CD4-positive, alpha-beta T cell treated with Interleukin-21 for 1 hour (primary cell): ENCODE measurements at places on chromosomes 6 and 20.

DNA sequence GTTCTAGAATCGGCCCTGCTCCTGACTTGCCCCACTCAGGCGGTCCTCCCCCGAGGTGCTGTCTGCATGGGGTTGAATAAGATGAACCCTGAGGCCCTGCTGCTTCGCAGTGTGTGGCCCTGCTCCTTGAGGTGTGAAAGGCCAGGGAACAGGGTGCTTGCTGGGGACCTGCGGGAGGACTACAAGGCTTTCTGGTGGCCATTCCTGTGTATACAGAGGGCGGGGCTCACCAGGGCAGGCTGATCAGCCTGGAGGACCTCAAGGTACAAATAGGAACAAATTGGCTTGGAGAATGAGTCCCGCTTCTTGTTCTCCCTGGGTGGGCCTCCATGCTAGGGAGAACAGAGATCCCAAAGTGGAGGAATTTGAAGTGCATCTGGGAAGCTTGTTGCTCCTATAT, 5.7 kb downstream of the NOTCH4 start:
- no peak for DNase-seq

DNA sequence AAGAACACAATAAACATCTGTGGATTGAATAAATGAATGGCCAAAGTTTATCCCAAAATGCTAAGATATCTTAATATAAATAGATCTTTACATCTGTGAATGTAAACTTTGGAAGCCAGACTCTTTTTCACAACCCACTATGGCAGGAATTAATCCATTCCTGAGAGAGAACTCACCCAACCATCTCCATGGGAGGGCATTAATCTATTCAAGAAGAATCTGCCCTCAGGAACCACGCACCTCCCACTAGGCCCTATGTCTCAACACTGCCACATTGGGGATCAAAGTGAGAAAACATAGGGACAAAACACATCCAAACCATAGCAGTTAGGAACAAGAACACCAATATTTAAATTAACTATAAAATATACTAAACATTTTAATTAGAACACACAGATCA, 3.4 kb downstream of the UBE3D start:
- DNase-seq = no peak

DNA sequence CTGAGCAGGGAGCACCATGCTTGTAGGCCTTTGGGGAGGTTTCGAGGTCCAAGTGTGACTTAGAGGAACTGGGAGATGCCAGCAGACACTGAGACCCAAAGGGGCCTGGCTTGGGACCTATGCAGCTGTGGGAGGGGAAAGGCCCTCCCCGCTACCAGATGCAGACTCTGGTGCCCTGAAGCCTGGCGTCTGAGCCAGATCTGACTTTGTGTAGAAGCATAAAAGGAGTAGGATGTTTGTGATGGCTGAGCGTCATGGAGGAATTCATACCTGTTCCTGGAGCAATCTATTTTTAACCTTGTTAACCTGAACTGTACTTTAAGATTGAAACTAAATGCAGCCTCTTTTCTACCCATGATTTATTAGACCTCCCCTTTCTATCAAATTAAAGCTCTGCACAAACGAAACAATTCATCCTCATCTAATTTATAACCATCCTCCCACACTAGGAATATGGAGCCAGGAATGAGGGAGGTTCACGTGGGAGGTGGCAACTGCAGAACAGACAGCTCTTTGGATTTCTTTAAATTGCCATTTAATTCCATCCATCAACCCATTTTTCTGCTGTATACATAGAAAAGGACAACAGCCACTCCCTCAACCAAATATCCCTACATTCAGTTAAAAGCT, 172.6 kb upstream of the AGPAT4 start:
- DNase-seq = no peak

DNA sequence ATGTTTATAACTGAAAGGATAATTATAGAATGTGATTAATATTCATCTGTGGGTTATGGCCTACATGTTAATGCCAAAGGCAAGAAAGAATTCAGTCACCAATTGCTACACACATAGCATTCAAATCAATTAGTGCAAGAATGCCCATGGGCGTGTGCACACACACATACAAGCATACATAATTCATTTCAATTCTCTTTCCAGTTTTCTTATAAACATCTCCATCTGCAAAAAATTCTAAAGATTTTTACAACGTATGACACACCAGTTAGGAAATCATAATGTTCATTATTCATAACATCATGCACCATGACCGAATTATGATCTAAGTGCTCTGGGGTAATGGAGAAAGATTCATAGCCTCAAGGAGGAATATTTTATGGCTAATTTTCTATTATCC, 111.0 kb upstream of the ADTRP start:
- no peak for DNase-seq

- peak; percentile 17 for DNase-seq
These were observed 20.8 kb upstream of the CHRNA4 start for GRCh38 chr20:63381781-63382431.

- DNase-seq = no peak
These were observed 117.2 kb downstream of the LCA5 start for GRCh38 chr6:79420054-79420453.

DNA sequence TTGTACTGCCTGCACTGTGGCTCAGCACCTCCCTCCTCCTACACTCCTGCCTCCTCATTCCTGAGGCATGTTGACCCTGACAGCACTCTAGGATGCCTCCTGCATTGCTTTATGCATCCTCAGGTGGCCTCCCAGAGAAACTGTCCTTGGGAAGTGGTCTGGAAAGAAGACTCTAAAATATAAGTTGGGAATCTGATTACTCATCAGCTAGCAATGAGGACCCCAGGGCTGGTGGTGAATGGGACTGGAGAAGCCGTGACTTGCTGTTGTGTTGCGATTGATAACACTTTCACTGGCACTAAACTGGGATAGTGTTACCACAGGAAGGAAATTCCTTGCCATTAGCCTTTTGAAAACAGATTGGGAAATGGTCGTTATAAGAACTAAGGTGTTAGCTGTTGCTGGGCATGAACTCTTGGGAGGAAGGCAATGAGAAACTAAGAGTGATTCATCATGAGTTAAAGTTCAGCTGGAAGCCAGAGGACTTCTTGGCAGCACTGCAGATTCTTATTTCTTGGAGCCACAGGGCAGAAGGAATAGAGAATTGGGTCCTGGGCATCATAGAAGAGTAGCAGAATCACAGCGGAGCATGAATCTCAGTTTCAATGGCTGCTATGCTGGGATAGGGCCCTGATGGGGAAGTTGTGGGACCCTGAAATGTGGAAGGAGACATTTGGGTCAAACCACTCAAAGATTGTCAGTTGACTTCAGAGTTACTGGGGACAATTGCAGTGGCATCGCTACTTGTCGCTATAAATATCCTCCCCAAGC, 10.1 kb upstream of the SIRPD start:
- DNase-seq = no peak

DNA sequence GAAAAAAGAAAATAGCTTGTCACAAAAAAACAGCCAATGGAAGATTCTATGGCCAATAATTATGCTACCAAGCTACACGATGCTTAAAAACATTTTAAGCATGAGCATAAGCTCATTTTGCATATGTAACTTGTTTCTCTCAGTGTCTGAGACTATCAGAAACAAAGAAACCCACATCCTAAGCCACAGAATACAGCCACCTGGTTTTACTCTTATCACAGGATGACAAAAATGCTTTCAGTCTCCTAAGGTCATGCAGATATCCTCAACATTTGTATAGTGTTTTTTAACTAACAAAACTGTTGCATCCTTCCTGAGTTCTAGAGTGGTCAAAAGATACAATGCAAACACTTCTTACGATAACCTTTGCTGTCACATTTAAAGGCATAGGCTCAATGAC, 172.1 kb upstream of the RUNX2 start:
- DNase-seq = peak; percentile 58
